T-helper 9 cell (primary cell): ENCODE measurements at places on chromosomes 12 and 14.

DNA sequence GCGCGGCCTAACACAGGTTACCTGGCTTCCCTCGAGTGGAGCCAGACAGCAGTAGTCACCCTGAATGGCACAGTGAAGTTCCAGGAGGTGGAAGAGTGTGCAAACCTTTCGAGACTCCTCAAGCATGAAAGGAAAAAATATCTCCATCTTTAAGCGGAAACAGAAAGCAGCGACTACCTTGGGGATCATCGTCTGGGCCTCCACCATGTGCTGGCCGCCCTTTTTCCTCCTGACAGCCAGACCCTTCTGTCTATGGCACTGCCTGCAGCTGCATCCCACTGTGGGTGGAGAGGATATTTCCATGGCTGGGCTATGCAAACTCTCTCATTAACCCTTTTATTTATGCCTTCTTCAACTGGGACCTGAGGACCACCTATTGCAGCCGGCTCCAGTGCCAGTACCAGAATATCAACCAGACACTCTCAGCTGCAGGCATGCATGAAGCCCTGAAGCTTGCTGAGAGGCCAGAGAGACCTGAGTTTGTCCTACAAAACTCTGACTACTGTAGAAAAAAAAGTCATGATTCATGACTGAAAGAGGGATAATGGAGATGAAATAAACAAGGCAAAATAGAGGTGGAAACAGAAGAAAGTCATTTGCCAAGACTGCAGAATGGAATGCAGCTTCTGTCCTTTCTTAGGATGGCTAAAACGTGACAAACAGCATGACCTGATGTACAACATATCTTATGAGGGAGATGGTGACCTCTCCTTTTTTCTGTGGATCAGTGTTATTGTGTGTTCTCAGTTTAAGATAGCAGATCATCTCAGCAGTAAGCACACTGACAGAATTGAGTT, 2.4 kb upstream of the HEBP1 start:
- DNase-seq = no peak

- no peak for DNase-seq
Observed at GRCh38 chr14:104567141-104567956, 12.2 kb upstream of the C14orf180 start.

- DNase-seq = peak; percentile 22
Observed at GRCh38 chr12:110689281-110690126, 589 bp upstream of the HVCN1 start.

DNA sequence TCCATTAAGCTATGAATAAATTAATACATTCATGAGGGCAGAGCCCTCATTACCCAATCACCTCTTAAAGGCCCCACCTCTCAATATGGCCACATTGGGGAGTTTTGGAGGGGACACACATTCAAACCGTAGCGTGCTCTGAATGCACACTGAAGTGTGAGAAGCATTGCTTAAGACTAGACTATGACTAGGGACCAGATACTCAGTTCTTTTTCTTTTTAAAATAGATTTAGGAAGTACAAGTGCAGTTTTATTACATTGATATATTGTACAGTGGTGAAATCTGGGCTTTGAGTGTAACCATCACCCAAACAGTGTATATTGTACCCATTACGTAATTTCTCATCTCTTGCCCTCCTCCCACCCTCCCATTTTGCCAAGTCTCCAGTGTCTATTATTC, 21.0 kb upstream of the JDP2 start:
- no peak for DNase-seq

- no peak for DNase-seq
Observed at GRCh38 chr12:46506198-46506597, 133.6 kb upstream of the SLC38A2 start.

DNA sequence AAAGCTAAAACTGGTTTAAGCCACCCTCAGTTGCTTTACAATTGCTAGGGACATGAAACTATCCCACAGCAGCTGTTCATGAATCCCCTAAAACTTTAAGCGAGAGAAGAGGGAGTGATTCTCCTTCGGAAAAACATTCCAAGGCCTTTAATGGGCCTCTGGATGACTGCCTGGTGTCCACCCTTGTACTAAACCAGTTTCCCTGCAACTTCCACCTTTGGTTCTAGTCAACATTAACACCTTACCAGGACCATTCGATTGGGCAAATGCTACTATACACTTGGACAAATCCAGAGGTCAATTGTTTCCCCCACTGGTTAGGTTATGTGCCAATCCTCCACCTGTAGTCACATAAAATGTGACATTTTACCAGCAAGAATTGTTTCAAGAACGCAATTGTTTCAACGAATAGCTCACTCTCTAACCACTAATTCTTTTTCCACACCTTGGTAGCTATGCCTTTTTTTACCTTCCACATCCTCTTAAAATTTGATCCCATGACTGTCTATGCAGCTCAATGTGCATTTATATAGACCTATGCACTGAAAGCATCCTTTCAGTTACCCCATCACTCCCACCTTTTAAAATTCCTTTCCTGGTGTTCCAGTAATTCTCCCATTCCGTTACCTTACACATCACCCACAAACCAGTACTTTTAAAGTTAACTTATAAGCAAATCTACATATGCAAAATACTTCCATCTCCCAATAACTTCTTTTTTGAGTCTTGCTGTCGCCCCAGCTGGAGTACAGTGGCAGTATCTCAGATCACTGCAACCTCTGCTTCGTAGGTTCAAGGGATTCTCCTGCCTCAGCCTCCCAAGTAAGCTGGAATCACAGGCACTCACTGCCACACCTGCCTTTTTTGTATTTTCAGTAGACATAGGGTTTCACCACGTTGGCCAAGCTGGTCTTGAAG, 3.6 kb downstream of the UBC start:
- DNase-seq = no peak

- no peak for DNase-seq
Observed at GRCh38 chr12:77342253-77342652, 276.9 kb upstream of the E2F7 start.

GRCh38 chr12:64059685-64060084, 162.4 kb downstream of the KICS2 start:
- DNase-seq = no peak

- DNase-seq = no peak
Observed at GRCh38 chr14:103856105-103856504, 8.7 kb upstream of the PPP1R13B start.

GRCh38 chr14:92143309-92143708, 21.5 kb downstream of the CPSF2 start:
- DNase-seq = no peak
